ENCODE measurements at places on chromosomes 5 and 9. TPM values are rescaled to one million over a fixed set of nuclear protein-coding genes. Genes with fewer than 3 reads are reported as not detected.

Gene KIF12
- 1.8 TPM for total RNA-seq

Gene NR2F1-AS1
- 2.7 TPM for total RNA-seq

Gene C1QTNF3
- 0.18 TPM for total RNA-seq

Gene LCN12
- 1.2 TPM for total RNA-seq

Gene CHSY3
- total RNA-seq, result 0.07 TPM

Gene IFNE
- 0.72 TPM for total RNA-seq

Gene HMCN2
- total RNA-seq, result 0.09 TPM

Measured in A549 treated with AZD2906 at 1 μM for 4 hours (cell line).